ENCODE measurements at places on chromosomes 5 and 9. TPM values are rescaled to one million over a fixed set of nuclear protein-coding genes. Genes with fewer than 3 reads are reported as not detected.

The PCDHGB3 gene
- 8.2 TPM for total RNA-seq

The SPZ1 gene
- not detected for total RNA-seq

The SLC4A9 gene
- total RNA-seq = under 0.01 TPM

The MEF2C gene
- 1,165 TPM for total RNA-seq

The RMND5B gene
- 20.8 TPM for total RNA-seq

The LCN15 gene
- total RNA-seq = not detected

The IFNA13 gene
- not detected for total RNA-seq

The ZDHHC11 gene
- 5.7 TPM for total RNA-seq

The CD274 gene
- total RNA-seq = under 0.01 TPM

The CER1 gene
- total RNA-seq = not detected

The SPINK6 gene
- not detected for total RNA-seq

The NUTM2F gene
- not detected for total RNA-seq

The CCNO gene
- not detected for total RNA-seq
